ENCODE measurements at places on chromosomes 6 and 20.
A peak's percentile ranks its signal among the peaks of the same experiment; 100 is the strongest.

GRCh38 chr6:827431-827830 is 134.5 kb upstream of the EXOC2 start:
- no peak for DNase-seq

GRCh38 chr6:95991906-95992305 is 23.9 kb upstream of the FUT9 start:
- DNase-seq: no peak

- no peak for DNase-seq
These were observed 8.7 kb downstream of the SLC17A5 start for GRCh38 chr6:73644941-73645591.

GRCh38 chr6:9484091-9484490 is 930.8 kb downstream of the TFAP2A start:
- no peak for DNase-seq

DNA sequence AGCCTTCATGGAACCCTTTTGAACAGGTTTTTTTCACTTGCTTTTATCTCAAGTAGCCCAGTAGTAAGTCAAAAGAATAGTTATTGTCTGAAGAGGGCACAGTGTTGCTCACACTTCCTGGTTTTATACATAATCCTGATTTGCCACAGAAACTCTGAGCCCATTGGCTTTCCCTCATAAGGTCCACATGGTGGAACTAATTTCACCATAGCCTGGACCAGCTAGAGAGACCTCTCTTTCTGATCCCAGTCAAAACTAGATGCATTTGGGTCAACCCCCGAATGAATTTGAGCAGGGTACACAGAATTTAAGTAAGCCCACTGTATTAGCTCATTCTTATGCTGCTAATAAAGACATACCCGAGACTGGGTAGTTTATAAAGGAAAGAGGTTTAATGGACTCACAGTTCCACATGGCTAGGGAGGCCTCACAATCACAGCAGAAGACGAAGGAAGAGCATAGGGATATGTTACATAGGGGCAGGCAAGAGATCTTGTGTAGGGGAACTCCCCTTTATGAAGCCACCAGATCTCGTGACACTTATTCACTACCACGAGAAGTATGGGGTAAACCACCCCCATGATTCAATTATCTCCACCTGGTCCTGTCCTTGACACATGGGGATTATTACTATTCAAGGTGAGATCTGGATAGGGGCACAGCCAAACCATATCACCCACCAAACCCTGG is 6.2 kb downstream of the RWDD2A start:
- no peak for DNase-seq

DNA sequence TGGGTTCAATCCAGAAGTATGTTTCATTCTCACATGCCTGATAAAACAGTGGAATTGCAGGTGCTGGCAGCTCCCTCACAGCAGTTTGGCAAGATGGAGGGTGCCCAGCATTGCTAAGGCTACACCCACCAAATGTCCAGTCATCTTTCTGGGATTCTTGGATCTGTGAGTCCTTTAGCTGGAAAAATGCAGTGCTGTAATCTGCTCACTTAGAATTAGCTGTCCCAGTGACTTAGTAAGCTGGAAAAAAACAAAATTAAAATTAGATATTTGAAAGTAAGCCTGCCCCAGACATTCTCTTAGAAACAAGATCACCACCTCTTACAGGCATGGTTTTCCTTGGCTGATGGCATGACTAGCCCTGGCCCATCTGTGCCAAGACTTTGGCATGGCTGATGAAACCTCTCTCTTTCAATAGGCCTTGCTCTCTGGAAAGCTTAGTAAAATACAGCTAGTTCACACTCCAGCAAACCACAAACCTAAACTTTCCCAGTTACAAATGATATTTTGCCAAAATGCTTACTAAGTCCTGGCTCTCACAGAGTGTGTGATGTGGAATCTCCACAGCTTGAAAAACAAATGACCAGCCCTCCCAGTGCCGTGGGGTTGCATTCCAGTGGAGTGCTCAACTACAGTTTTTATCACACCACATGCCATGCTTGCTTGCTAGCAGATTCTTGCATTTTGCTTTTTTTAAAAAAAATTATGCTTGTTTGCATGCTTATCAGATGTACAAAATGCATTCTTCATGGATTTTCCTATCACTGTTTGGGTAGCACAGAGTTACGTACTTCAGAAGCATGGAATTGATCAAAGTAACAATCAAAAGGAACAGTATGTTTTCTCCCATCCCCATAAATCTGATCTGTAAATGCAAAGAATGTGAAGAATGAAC is 261.5 kb downstream of the EYA4 start:
- no peak for DNase-seq

GRCh38 chr6:144395826-144396225 is 110.7 kb downstream of the UTRN start:
- no peak for DNase-seq

DNA sequence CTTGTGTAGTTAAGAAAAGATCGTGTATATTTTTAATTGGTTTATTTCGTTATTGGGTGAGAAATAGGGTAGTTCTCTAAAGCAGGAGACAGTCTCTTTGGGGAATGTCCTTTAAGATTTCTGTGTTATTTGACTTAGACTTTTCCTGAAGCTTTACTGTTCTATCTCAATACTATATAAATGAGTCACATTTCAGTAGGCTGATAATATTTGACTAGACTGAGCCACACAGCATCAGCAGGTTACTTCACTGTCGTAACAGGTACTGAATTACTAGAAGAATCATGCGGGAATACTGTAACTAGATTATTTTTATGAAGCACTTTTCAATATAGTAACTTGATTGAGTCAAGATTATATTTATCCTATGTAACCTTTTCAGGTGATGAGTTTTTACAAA is 1.4 kb downstream of the SMAP1 start:
- DNase-seq: no peak

DNA sequence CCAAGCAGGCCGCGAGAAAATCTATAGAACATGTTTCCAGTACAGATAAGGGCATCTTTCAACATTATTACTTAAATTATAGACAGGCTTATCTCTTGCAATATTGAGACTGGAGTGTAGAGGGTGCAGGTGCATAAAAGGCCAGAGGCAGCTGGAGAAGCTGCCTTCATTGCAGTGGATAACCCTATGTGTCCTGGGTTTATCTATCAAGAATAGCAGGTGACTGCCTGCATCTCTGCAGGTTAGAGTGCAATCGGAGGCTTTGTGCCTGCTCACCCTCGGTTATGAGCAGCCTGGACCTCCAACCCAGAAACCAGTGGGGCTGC is 28.7 kb upstream of the ECI2 start:
- no peak for DNase-seq

DNA sequence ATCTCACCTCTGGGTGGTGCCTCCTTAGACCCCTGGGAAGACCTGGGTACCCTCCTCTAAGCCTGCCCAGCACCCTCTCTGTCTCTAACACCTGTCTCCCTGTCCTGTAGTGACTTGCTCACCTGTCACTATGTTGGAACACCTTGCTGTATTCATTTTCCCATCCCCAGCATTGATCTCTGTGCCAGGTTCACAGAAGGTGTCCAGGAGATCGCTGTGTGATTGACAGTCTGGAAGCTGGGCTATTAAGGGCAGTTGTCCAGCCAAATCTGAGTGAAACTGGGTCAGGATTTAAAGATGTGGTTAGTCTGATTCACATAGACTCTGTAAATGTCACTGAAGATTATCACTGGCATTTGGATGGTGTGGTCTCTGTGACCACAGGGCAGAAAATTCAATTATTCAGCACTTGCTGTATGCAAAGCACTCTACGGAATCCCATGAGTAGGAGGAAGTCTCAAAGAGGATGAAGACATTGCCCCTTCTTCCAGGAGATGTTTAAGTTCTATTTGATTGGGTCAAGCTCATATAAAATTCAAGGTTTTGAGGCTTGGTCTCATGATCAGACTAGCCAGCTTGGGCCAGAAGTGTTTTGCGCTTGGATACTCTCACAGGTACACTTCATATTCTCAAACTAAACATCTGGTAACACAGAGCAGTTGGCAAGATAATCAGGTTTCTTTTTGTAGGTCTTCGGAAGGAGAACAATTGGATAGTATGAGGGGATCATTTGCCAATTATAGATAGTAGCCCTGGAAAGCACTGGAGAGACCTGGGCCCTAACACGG is 57.8 kb upstream of the TAGAP start:
- DNase-seq: no peak

GRCh38 chr20:21288587-21289370 is 14.4 kb upstream of the XRN2 start:
- no peak for DNase-seq

DNA sequence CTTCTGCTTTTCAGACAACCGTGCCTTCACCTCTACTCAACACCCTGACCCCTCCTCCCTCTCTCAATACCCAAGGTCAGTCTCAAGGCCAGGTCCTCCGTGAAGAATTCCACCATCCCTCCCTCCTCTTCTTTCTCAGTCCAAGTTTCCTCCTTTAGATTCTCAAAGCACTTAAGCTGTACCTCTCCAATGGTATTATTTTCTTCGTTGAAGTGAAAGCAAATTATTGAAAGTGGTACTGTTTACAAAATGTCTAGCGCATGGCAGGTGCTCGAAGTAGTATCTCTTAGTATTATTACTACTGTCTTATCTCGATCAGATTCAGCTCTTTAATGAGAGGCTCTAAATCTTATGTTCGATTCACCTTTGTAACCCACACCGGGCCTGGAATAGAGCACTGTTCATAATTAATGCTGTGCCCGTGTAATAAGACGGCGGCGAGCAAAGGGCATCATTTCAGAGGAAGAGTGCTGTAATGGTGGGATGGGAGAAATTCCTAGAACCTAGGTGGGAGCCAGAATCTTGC is 593 bp upstream of the RALGAPB start:
- no peak for DNase-seq

GRCh38 chr20:63383556-63383955 is 22.4 kb upstream of the CHRNA4 start:
- DNase-seq: no peak

GRCh38 chr6:104201557-104201956 is 658.2 kb downstream of the HACE1 start:
- DNase-seq: no peak

DNA sequence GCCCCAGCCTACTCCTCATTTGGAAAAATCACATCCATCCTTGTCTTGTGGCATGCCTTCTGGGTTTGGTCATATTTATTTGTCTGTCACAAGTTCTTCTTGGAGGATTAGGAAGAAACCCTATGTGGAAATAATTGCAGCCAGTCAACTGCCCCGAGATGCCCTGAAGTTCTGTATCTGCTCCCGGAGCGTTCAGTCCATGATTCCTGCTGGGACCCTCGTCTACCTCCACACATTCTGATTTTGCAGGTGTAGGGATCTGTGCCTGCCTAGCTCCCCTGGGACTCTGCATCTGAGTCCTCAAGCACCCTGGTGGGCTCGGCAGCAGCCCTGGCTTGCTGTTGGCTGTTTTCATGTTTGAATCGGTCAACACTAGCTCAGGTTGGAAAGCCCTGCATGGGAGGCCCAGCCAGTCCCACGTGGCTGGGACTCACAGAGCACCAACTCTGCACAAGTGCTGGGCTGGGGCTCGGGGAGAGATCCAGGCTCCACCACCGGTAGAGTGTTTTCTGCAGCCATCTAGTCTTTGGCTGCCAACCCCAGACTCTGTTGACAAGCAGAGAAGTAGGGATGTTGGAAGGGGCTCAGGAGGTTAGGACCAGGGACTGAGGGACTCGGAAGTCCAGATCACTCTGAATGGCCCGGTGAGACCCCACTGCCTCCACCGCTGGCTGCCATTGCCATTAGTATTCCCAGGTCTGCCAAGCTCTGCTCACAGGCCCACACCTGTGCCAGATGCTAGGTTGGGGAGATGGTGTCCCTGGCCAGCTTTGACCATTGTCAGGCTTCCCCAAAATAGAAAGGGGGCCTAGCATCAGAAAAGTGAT is 183.5 kb upstream of the CST7 start:
- DNase-seq: peak; percentile 12

DNA sequence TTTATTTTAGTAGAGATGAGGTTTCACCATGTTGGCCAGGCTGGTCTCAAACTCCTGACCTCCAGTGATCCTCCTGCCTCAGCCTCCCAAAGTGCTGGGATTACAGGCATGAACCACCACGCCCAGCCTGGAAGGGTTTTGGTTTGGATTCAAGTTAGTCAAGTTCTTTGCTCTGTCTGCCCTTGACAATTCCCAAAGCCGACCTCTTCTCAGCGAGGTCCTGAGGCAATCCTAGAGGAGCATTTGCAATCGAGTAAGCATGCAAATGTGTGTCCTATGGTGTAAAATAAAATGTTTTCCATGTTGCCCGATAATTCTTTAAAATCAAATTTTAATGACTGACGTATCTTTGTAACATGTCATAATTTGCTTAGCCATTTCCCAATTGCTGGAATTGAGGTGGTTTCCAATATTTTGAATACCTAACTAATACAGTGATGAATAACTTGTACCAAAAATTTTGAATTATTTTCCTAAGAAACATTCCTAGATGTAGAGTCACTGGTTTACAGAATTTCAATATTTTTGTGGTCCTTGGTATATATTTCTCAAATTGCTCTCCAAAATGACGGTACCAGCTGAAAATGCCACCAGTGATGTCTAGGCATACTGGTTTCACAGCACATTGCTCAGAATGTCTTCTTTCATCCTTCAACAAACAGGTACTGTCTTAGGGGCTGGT is 38.7 kb downstream of the GTF2H5 start:
- DNase-seq: no peak

Data from H9 (cell line).